ENCODE measurements at places on chromosomes 1 and 21.

DNA sequence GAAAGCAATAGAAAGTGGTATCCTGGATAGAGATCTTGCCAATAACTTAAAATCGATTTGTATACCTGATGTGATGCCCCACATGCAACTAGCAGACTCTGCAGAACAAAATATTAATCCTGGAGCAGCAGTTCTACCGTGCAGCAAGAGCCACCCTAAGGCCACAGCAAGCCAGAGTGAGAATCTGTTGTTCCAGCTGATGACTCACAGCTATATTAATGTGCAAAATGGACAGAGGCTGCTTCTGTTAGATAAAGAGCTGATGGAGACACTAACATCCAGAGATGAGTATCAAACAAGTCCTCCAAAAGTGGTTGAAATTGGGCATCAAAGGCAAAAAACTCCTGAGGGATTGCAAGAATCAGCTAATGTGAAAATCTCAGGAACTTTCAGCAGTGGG, 127.8 kb downstream of the MACF1 start:
- DNase-seq = no peak

DNA sequence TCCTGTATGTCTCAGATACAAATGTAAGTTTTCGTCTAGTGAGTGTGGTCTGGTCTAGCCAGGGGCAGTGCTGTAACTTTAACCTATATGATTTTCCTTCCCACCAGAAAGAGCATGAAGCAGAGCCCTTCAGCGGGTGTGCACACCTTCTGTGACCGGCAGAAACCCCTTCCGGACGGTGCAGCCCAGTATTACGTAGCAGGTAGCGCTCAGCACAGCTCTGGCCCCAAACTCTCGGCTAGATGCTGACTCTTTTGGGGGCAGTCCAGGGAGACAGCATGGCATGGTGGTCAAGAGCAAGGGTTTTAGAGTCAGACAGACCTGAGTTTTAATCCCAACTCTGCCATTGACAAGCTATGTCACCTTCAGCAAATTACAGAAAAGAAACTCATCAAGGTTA, 28.0 kb upstream of the TMEM222 start:
- DNase-seq = no peak

GRCh38 chr21:33948096-33948950, 32.7 kb upstream of the ATP5PO start:
- peak; percentile 31 for DNase-seq

DNA sequence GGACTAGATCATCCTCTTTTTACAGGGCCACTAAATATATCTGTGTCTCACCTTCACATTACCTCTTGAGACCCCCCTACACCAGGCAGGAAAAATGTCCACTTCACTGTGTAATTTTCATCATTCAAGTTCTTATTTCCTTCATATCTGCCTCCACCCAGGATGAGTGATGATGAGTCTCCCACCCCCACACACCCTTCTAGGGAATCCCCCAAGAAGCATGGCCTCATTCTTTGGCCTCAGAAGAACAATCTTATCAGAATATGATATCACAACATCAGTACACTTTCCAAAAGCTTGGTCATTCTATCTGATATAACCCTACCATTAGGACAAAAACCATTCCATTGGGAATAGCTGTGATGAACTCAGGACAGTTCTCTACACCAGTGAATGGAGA, 170.3 kb upstream of the DUSP10 start:
- DNase-seq = no peak

DNA sequence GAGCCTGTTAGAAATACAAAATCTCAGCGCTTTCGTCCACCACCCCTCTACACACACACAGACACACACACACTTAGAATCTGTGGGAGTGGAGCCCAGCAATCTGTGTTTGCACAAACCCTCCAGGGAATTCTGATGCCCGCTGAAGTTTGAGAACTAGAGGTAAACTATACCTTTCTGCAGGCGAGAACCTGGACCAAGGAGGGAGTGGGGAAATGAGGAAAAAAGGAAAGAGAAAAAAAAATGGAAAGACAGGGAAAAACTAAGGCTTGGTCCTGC, 468 bp upstream of the NIBAN1 start:
- no peak for DNase-seq

GRCh38 chr1:160836981-160837557, 25.6 kb downstream of the CD244 start:
- DNase-seq = no peak

DNA sequence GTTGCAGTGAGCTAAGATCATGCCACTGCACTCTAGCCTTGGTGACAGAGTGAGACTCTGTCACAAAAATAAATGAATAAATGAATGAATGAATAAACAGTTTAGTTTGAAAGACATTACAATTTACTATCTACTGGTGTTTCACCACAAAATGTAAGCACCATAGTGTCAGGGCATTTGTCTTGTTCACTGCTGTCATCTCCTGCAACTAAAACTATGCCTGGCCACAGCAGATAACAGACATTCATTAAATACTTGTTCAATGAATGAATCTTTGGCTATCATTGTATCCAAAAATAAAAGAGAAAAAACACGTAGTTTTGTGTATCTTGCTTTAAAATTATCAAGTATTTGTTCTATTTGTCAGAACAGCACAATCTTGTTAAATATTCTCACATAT, 32.5 kb downstream of the SASS6 start:
- DNase-seq = no peak

GRCh38 chr21:45267390-45267760, 20.3 kb downstream of the POFUT2 start:
- no peak for DNase-seq

DNA sequence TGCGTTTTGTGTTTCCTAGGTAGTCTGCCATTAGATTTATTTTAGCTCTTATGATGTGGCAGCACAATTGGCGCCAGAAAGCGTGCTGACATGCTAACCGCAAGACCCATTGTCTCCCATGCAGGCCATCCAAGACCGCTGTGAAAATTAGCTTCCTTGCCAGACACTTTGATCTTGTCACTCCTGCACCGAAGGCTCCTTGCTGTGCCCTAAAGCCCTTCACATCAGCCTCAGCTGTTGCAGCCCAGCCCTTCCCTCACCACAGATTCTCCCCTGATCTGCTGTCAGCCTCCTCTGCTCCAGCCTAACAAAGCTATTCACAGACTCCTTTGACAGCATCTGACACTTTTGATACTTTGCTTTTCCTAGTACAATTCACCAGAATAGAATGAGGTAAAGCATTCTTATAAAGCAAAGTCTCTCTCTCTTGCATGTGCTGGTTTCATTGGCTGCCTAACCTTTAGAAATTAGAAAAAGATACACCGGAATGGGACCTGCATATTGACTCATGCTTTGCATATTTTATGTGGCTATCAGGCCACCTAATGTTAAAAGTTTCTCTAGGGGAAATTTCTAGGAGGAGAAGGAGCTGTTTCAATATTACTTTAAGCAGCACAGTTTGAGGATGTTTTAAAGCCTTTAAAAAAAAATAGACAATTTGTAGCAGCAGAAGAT, 280.3 kb upstream of the FMN2 start:
- no peak for DNase-seq

Measured in NCI-H524 (cell line).